ENCODE measurements at places on chromosomes 6 and 20. TPM values are rescaled to one million over a fixed set of nuclear protein-coding genes. Genes with fewer than 3 reads are reported as not detected.

The TNFRSF6B gene
- total RNA-seq = not detected

The SLC17A1 gene
- total RNA-seq = not detected

The SNAI1 gene
- 0.37 TPM for total RNA-seq

The BHLHE23 gene
- not detected for total RNA-seq

The TFAP2A gene
- total RNA-seq = not detected

The LGSN gene
- not detected for total RNA-seq

The MYMX gene
- total RNA-seq = not detected

The WFDC10B gene
- not detected for total RNA-seq

The SLC22A2 gene
- total RNA-seq = not detected
